Brain (organoid and tissue), 16 donors: ENCODE measurements at places on chromosomes 2 and 18.

DNA sequence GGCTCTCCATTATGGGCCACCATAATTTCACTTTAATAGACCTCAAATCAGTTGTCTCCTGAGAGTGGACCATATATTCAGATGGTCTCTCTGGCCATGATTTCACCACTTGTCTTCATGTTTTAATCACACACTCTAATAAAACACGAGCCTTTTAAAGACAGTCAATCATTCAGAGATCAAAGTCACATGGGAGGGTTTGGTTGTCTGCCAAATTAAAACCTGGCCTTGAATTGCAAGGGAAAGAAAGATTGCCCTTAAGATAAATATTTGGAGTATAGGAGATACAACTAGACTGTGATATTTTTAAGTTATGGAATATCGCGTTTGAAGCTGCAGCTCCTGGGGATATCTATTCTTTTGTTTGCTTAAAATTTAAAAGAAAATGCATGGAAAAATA lies 377.8 kb upstream of the DDX18 start:
- DNase-seq = no peak

DNA sequence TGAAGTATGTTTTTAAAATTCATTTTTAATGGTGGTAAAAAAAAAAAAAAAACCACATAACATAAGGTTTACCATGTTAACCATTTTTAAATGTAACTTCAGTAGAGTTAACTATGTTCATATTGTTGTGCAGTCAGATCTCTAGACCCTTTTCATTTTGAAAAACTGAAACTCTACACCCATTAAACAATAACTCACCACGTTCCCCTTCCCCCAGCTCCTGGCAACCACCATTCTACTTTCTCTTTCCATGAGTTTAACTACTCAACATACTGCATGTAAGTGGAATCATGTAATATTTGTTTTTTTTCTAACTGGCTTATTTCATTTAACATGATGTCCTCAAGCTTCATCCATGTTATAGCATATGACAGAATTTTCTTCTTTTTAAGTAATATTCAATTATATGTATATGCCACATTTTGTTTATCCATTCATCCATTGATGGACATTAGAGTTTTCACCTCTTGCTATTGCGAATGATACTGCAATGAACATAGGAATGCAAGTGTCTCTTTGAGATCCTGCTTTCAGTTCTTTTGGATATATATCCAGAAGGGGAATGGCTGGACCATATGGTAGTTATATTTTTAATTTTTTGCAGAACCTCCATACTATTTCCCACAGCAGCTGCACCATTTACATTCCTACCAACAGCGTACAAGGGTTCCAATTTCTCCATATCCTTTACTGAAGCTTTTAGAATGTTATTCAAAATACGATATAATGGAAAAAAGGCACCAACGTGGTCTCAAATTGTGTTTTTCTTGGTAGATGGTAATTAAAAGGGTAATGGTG lies 91.0 kb downstream of the SPTBN1 start:
- no peak for DNase-seq

GRCh38 chr2:240147911-240148587 lies 7.6 kb upstream of the OTOS start:
- no peak for DNase-seq

DNA sequence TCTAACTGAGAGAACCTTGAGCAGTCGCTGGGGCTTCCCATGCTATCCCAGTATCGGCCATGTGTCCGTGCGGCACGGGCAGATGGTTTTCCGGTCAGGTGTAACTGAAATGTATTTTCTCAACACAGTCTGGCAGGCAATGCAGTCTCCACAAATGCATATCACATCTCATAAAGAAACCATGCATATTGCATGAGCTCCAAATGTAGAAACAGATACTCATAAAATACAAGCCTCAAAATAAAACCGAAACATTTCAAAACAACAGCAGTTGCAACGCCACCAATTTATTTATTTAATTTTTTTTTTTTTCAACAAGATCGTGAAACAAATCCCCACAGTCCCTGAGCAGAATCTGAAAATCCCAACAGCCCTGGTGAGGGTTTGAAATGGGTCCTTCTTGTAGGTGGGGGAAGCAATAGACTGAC lies 299.4 kb downstream of the LPIN1 start:
- DNase-seq = peak; percentile 22

GRCh38 chr2:98541906-98542305 lies 66.4 kb downstream of the COA5 start:
- DNase-seq = no peak

- DNase-seq = no peak
These were observed 31.0 kb upstream of the MAP3K20 start for GRCh38 chr2:173044686-173045085.

- no peak for DNase-seq
These were observed 73.6 kb downstream of the DDX1 start for GRCh38 chr2:15665067-15665942.

- no peak for DNase-seq
These were observed 17.0 kb downstream of the KCNK3 start for GRCh38 chr2:26709323-26710110.

DNA sequence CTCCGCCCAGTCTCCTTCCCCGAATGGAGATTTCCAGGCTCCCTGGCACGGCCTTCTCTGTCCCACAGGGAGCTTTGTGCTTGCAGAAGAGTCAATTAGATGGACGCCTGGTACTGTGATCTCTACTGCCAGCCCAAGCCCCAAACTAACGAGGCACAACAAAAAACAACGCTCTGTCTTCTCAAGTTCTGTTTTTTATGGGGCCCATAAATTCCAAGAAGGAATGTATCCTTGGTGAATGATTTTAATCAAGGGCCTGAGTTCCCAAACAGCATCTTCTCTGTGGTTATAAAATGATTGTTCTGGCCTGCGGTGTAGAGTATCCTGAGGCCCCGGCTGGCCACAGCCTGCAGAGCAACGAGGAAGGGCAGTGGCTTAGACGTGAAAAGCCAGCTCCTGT lies 219.5 kb downstream of the CLIP4 start:
- no peak for DNase-seq

GRCh38 chr2:218223046-218223445 lies 6.1 kb downstream of the ARPC2 start:
- no peak for DNase-seq

GRCh38 chr2:207784898-207785297 lies 15.2 kb upstream of the FZD5 start:
- DNase-seq = no peak

GRCh38 chr18:36196238-36196995 lies 9.1 kb downstream of the MOCOS start:
- no peak for DNase-seq

- no peak for DNase-seq
These were observed 85.8 kb downstream of the GRB14 start for GRCh38 chr2:164535280-164536025.

- no peak for DNase-seq
These were observed 13.6 kb upstream of the CYP27C1 start for GRCh38 chr2:127233710-127234109.

GRCh38 chr2:213232649-213233437 lies 51.4 kb upstream of the SPAG16 start:
- peak; percentile 62 for DNase-seq
